ENCODE measurements at places on chromosomes 1 and 21.

DNA sequence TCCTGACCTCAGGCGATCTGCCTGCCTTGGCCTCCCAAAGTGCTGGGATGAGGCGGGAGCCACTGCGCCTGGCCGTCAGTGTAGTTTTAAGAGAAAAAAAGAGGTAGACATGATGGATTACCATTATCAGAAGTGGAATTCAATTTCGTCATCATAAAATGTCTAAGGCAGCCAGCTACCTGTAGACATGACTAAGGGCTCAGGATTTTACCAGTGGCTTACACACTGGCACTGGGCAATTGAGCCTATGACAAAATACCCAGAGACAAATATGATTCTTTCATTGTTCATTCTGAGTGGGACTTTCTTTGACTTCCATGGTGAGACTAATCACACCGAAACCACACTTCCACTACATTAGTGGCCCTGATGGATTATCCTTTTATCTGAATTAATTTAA lies 181.5 kb downstream of the GABPA start:
- DNase-seq: no peak

DNA sequence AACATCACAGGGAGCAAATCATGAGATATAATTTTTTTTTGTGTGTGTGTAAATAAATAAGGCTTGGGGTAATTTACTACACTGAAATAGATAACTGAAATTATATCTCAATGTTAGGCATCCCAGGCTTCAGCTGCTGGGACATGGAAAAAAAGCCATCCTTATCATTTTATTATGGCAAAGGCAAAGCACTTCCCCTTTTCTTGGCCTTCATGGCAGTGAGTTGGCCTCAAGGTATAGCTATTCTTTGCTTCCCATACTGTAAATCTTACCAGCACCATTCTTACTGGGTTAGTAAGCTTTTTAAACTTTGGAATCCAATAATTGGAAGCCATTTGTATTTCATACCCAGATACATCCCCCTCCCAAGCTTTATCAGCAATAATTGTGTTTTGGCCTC lies 29.0 kb downstream of the RBM11 start:
- DNase-seq: no peak

GRCh38 chr21:36858320-36858957 lies 108.0 kb downstream of the HLCS start:
- DNase-seq: no peak

GRCh38 chr21:46219591-46220239 lies 8.9 kb downstream of the LSS start:
- no peak for DNase-seq

DNA sequence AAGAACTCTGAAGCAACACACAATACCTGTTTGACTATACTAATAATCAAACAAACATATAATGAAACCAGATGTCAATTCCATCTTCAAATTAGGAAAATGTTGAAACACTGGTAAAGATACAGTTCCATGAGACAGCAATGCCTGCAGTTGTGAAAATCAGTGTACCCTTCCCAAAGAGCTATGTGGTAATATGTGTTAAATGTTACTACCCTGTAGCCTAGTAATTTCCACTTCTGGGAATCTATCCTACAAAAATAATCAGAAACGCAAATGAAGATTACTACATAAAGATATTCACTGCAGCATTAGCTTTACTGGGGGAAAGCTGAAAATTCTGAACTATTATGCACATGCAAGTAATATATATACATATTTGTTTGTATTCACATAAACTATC lies 16.9 kb downstream of the GLIS1 start:
- DNase-seq: no peak

DNA sequence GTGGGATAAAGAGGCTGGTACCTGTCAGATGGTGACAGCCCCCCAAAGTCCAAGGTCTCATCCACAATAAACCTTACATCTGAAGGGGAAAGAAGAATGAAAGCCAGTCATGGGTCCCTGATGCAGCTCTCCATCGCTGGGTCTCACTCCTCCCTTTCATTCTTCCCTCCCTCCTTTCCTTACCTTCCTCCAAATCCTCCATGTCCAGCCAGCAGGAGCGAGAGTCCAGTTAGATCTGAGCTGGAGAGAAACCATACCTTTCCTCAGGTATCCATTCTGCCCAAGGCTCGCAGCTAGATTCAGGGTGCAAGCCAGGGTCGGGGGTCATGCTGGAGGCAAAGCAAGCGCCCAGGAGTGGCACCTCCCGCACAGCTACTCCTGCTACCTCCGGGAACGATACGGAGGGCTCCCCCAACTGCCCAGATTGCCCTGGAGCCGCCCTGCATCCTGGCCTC lies 421 bp downstream of the PSRC1 start:
- no peak for DNase-seq

DNA sequence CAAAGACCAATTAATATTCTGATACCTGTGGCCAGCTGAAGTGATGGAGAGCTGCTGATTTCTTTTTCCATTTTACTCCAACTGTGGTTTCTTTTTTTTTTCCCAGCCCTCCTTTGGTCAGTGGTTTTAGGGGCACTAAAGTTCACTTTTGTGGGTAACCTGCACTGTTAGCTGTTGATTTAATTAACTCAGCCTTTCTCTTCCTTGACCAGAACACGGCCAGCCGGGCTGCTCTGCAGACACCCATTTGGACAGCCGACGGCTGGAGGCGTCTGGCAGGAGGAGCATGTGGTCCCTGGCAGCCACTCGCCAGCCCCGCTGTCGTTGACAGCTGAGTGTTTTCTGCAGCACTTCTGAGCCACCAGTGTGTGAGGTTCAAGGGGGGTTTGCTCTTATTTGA lies 136.2 kb upstream of the RUNX3 start:
- no peak for DNase-seq

DNA sequence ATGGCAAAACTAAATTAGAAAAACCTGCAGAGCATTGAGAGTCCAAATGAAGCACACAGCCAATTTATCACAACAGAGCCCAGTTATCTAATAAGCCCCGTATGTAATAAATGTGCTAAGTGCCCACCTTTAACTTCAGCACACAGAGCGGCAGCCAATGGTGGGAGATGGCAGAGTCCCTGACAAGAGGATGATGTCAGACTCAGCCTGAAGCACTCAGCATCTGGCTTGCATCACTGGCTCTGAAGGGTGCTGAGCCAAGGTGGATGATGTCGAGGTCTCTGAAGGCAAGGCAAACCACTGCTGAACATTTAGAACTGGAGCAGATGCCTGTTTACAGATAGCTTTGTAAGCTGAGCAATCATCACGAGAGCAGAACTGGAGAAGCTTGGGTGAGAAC lies 118.3 kb downstream of the NUF2 start:
- DNase-seq: no peak

- DNase-seq: no peak
Observed at GRCh38 chr1:109248797-109249629, at the start of gene CELSR2. Gene CELSR2 (plus strand): TSS chr1:109249539. CDS start chr1:109250080, 541 bp downstream.

DNA sequence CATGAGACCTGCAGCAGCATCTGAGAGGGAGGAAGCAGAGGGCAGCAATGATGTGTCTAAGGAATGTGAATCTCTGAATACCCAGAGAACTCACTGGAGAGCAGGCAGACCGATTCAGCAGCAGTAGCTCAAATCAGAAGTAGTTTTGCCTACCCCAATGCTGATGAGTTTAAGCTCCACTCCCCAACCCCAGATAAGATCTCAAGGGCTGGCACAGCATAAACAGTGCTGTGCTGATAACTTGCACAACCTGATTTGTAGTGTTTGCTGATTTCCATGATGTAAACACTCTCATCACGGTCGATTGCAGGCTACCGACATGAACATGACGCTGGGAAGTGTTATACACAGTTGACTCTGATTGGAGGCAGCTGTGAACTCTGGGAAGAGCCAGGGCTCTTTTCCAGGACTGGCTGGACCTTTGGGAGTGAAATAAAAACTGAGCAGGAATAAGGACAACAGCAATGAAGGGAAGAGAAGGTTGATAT lies 11.2 kb upstream of the HMGCS2 start:
- no peak for DNase-seq

DNA sequence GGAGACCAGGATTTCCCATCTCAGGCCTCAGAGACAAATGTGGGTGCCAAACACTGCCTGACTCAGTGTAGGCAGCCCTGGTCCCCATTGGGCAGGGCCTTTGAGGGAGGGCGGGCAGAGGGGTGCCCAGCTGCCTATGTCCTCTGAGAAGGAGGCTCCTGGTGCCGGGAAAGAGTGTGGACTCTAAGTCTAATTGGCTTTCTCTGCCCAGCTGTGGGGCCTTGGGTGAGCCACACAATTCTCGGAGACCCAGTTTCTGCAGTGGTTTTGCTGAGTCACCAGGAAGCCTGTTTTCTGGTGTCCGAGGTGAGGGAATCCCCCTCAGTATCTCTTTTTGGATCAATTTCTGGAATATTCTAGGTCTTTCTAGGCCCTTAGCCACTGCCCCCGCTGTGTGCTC lies 35.3 kb upstream of the ACTL8 start:
- DNase-seq: no peak

GRCh38 chr1:84653130-84653677 lies 37.1 kb downstream of the SSX2IP start:
- DNase-seq: no peak

GRCh38 chr1:21406659-21407058 lies 33.3 kb upstream of the NBPF3 start:
- DNase-seq: no peak

DNA sequence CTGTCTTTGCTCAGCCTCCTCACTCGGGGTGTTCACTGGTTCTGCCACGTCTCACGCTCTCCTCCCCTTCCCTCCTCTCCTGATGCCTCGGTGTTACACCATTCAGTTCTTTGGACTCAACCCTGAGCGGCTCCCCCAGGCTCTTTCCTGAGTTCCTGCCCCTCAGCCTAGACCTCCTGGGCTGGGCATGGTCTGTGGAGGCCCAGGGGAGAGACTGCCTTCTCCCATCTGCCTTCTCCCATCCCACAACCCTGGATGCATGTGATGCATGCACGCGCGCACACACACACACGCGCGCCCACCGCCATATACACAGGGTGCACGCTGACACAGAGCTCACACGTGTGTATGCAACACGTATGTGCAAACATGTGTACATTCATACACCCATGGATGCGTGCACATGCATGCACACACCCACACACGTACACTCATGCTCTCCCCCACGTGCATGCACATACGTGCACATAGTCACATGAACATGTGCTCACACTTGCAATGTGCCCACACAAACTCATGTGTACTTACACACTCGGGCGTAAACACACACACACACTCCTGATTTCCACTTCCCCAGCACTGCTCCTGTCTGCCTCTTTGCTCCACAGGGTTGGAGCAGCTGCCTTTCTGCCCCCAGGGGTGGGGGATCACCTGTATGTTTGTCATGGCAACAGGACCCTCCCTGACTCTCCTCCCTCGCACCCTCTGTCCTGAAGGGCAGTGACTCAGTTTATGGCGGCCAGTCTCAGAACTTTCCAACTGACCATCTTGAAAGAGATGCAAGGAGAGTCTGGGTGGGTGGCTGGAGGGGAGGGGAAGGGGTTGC lies 59.0 kb downstream of the HUNK start:
- DNase-seq: no peak

DNA sequence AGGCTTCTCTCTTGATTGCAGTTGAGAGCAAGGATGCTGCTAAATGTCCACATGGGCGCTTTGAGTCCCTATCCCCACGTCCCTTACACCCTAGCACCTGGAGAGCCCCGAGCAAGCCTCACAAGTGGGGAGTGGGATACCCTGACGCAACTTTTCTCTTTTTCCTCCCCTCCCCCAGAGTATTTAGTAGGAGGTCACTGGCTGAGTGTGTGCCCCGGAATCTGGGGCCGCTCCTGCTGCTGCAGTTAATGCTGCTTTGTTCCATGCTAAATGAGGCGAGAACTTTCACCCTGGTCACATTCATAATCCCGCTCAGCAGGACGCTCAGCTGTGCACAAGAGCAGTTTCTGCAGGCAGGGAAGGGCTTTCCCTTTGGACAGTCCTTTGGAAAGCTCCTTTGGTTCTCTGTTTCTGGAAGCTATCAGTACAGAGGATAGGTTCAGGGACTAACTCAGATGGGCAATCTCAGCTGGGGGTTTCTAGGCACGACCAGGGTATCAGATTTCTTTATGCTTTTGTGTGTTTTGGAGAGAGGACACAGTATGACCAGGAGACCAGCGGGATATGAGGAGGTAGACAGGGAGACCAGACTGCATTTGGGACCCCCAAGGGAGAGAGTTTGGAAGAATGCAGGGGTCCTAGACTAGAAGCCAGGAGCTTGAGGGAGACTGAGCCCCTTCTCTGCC lies 75.9 kb downstream of the NOS1AP start:
- DNase-seq: no peak

GRCh38 chr1:89855413-89856123 lies 34.7 kb downstream of the LRRC8D start:
- no peak for DNase-seq

- no peak for DNase-seq
Observed at GRCh38 chr1:182147136-182147820, 85.8 kb upstream of the ZNF648 start.

- peak; percentile 77 for DNase-seq
Observed at GRCh38 chr1:110407260-110408210, at the start of gene LAMTOR5. Gene LAMTOR5 (minus strand): TSS chr1:110407694. CDS start chr1:110407620, 74 bp downstream.

DNA sequence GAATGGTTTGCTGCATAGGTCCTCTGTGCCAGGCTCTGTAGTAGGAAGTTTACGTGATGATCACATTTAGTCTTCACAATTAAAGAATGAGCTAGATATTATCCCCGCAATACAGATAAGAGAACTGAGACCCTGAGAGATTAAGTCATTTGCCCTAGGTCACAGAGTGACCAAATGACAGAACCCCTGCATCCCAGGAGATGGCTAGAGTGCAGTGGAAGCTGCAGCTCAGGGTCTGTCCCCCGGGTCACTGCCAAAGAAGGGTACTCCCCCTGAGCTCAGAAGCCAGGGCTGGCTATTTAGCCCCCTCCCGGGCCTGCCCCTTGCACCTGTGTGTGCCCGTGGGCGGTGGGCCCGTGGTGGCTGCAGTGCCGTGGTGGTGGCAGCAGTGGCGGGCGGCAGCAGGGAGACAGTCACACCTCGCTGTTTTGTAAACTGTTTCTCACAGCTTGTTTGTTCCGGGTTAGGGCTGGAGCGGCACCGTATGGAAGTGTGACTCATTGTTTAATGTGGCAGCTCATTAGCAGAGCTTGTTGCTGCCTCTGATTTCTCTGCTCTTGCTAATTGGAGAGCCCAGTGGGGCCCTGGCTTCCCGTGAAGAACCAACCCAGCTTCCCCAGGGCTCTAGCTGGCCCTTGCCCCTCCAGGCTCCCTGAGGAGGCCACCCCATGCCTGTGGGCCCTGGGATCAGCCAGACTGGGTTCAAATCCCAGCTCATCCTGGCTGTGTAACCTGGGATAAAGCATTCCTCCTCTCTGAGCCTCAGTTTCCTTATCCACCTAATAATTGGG lies 19.3 kb upstream of the FOXO6 start:
- no peak for DNase-seq

GRCh38 chr1:224565611-224566406 lies 50.3 kb upstream of the CNIH3 start:
- DNase-seq: no peak
